ENCODE measurements at places on chromosomes 5 and 9.

DNA sequence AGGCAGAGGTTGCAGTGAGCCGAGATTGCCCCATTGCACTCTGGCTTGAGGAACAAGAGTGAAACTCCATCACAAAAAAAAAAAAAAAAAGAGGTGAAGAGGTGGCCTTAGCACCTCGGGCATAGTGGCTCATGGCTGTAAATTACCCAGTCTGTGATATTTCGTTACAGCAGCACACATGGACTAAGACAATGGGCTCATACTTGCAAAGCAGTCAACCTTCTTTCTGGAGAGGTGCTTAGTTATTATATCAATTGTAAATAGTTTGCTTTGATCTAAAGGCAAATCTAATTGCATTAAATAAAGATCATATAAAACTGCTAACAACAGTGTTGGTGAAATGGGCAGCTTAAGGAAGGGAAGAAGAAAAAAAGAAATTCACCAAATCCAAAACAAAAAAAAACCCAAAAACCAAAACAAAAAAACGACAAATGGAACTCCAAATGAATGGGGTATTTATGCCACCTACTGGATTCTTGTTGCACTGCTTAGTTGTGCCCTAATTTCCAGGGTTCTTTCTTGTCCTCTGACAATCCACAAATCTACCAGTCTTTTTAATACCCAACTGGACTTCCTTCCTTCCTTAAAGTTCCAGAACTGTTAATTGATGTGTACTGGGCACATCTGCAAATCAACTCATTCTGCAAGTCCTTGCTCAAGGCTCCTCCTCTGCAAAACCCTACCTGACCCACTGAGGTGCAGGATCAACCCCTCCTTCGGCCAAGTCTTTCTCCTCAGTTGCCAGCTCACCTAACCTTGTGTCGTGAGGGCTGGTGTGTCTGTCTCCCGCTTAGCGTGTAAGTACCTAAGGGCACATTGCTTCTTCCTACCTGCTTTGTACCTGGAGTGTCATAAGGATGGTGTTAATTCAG lies 35.0 kb upstream of the DMRT1 start:
- peak; percentile 32 for DNase-seq

DNA sequence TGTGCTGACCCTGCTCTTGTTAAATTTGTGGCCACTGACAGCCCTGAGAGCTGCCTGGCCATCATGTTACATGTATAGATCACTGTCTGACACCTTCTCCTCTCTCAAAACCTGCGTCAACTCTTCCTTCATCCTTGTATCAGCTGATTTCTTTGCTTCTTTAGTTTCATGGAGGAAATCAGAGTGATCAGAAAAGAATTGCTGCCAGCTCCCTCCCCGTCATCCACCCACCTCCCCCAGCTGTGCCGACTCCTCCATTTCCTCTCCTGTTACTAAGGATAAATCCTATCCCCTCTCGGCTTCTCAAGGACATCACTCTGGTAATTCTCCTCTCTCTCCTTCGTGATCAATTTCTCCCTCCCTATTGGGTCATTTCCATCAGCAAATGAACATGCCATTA lies 108.9 kb downstream of the ICE1 start:
- DNase-seq = no peak

DNA sequence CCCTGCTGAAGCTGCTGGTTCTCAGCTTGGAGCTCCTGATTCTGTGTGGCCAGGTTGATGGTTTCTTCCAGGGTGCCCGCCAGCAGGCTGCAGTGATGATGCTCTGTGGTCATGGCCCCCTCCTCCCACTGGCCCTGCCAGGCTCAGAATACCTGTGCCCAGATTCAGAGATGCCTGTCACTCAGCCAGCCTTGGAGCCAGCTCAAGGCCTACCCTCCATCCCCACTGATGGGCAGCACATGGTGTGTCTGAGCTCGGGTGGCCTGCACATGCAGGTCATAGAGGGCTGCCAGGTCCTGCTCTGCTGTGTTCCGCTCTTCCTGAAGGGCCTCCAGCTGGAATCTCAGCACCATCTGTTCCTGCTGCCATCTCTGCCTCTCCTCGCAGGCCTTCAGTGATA lies 5.4 kb downstream of the SLC35A4 start:
- DNase-seq = no peak

- DNase-seq = peak; percentile 6
Measured at GRCh38 chr5:147853372-147853987, 22.0 kb upstream of the SPINK1 start.

DNA sequence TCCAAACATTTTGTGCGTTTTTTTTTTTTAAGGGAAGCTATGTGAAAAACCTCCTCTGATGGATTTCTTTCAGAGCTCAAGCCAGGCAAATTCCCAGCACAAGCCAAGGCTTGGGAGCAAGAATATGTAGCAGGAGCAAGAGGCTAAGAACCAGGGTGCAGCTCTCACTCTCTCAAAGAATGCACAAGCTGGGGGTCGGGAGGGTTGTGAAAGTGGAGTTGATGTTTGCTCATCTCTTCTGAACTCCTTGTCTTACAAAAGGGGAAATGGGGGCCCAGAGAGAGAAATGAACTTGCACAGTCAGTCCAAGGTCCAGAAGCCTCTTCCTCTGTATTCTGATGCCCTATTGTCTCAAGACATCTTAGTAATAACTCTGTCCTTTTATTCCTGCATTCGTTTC lies 7.7 kb upstream of the TRAF1 start:
- peak; percentile 88 for DNase-seq

DNA sequence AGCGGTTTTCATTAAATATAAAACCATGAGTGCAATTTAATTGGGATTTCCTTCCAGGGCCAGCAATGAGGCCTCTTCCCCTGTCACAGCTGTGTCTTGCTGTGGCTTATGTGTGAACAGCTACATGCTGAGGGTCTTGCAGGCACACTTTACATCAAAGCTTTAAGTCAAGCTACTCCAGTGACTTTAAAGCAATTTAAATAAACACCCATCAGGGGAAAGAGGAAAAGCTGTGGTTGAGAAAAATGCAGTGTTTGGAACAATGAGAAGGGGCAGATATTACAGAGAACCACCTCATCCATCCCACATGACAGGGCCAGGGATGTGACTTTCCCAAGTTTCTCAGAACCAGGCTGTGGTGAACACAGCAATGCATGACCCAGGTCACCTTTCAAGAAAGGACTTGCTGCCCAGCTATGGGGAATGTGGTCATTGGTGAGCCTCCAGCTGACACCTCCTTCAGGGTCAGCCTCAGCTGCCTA lies 115.9 kb upstream of the LPAR1 start:
- DNase-seq = no peak

DNA sequence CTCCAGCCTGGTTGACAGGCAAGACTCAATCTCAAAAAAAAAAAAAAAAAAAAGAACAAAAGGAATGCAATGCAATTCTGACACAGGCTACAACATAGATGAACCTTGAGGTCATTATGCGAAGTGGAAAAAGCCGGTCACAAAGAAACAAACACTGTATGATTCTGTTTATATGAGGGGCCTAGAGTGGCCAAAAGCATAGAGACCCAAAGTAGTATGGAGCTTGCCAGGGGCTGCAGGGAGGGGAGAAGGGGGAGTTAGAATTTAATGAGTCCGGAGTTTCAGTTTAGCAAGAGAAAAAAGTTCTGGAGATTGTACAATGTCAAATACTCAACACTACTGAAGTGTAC lies 33.2 kb upstream of the ASS1 start:
- no peak for DNase-seq

GRCh38 chr5:68232277-68232676 lies 16.7 kb downstream of the PIK3R1 start:
- no peak for DNase-seq

DNA sequence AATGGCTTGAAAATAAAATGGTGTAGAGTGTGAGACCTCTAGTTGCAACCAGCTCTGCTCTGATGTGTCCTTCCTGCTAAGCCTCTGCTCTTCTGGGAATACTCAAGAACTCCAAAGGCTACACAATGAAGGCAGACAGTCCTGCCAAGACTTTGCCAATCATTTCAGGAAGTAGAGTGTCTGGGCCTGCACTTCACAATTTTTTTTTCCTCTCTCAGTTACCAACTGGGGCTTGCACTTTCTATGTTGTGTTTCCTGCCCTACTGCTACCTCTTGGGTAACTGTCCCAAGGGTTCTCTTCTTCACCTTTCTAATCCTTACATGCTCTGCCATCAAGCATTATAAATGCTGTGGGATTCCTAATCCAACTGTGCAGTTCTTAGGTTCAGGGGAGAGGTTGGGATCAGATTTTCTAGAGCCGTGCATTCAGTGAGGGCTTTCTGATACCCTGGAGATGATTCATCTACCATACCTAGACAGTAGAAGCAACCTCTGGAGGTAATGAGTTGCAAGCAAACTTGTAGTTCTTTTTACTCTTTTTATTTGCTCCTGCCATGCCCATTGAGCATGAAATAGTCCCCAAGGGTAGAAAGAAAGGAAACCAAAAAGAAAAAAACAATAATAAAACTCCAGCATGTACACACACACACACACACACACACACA lies 365.9 kb downstream of the MLLT3 start:
- no peak for DNase-seq

DNA sequence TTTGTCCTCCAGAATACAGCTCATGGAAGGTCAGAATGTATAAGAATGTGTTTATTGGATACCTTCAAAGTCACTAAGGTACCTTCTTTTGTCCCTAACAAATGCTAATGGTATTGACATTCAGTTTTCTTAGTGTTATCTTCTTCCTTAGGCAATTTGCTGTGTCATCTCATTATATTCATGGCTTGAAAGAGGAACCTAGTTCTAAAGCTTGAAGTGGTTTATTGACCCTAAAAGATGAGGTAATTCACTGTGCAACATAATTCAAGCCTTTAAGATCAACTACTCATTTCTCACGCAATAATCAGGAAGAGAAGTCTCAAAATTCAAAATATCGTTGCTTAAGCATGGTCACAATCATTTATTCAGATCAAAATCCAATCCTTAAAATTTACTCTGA lies 342.7 kb upstream of the RIOK2 start:
- peak; percentile 82 for DNase-seq

- DNase-seq = peak; percentile 85
Measured at GRCh38 chr5:32207355-32207634, 33.2 kb upstream of the GOLPH3 start.

- DNase-seq = no peak
Measured at GRCh38 chr5:168151041-168151440, 140.4 kb upstream of the WWC1 start.

GRCh38 chr5:179275941-179276837 lies 69.1 kb downstream of the ADAMTS2 start:
- DNase-seq = no peak

DNA sequence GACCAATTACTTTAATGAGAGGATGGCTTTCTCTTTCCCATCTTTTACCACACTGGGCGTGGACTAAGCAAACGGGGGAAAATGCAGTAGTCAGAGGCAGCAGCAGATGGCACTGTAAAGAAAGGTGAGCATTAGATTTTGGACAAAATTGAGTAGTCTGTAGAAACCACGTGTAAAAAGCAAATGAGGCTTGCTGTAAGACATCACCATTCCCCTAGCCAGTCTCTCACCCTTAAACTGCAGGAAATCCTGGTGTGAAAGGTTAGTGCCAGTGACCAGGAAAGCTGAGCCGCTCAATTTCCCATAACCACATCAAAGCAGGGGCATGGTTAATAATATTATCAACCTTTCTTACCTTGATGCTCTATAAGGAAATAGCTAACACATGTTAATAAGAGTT lies 31.8 kb downstream of the SPATA31C2 start:
- DNase-seq = peak; percentile 4

DNA sequence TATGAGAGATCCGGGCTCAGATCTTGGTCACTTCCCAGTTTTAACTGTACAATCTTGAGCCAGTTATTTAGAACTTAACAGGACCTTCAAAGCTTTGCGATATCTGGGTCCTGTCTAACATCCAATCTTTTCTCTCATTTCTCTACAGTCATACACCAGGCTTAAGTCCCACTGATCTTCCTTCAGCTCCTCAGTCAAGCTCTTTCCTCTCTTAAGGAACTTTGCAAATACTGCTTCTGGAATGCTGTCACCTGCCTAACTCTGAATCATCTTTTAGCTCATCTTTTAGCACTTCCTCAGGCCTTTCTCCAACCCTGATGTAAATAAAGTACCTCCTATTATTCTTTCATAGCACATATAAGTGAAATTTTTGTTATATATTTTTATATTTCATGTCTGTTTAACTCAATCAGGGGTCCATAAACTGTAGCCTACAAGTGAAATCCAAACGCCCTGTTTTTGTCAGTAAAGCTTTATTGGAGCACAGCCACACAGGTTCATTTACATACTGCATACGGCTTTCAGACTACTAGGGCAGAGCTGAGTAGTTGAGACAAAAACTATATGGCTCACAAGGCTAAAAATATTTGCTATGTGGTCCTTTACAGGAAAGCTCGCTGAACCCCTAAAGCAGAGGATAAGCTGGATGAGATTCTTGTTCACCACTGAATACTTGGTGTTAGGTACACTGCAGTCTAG lies 63.5 kb downstream of the MEF2C start:
- no peak for DNase-seq

DNA sequence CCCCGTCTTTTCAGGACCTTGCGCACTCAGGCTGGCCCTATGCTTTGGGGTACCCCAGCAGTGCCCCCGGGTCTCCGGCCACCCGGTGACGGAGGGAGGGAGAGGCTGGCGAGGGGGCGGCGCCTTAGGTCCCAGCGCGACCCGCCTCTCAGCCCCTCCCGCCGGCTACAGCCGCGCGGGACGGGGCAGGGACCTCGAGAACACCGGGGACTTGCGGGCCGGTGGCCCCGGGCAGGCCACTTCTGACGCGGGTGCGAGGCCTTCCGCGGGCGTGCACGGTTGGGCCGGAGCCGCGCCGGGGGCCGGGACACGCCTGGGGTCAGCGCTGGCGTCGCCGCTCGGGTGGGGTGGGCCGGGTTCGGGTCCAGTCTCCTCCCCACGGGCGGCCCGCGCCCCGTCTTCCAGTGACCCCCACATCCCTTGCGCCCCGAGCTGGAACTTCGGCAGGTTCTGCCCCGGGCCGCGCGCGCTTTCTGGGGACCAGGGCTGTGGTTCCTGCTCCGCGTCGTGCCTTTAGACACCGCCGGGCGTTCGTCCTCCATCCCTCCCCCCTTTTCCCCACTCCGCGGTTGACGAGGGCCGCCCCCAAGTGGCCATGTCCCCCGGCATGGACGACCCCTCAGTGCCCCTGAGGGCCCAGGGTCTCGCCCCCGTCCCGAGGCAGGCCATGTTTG lies 3.8 kb upstream of the SQSTM1 start:
- no peak for DNase-seq

DNA sequence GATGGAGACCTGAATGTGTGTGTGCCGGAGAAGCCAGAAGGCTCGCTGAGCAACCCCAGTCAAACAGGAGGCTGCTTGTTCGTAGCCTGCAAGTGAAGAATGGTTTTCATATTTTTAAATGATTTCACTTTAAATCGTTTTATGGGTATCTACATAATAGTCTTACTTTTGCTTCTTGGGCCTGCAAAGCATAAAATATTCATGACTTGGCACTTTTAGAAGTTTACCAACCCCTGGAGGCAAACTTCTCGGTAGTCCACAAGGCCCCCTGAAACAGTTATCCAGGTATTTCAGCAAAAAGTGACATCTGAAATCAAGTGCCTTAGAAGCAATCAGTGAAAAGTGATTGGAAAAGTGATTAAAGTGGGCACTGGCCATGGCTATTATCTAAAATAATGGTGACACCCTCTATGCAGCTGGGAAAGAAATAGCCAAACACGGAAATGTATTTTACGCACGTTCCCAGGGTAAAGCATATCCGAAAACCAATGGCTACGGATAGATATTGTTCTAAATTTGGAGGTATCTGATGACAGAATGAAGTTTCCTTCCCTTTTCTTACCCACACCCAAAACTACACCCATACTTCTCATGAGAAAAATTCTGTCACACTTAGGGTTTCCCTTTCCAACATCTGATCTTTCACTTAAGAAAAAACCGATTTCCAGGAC lies 39.0 kb downstream of the RAPGEF1 start:
- peak; percentile 90 for DNase-seq

GRCh38 chr9:24620741-24621140 lies 75.0 kb upstream of the IZUMO3 start:
- DNase-seq = no peak

All from inflammatory macrophage treated with lipopolysaccharide for 4 hours (primary cell).